Dorsolateral prefrontal cortex (tissue), 122 donors: ENCODE measurements at places on chromosomes 3 and 15.

DNA sequence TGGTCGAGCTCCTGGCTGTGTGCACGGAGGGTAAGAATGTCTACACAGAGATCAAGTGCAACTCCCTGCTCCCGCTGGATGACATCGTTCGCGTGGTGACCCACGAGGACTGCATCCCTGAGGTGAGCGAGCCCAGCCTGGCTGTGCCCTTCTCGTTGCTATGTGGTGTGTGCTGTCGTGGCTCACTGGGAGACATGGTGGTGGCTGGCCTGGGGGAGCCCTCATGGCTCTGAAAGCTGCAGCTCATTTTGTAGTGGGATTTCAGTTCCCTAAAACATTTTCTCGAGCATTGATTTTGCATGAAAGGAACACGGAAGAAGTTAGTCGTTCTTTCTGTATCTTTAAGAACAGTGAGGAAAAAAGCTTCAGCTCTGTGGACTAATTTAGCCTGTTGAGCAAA is 200.5 kb downstream of the ITPR1 start:
- DNase-seq: no peak

DNA sequence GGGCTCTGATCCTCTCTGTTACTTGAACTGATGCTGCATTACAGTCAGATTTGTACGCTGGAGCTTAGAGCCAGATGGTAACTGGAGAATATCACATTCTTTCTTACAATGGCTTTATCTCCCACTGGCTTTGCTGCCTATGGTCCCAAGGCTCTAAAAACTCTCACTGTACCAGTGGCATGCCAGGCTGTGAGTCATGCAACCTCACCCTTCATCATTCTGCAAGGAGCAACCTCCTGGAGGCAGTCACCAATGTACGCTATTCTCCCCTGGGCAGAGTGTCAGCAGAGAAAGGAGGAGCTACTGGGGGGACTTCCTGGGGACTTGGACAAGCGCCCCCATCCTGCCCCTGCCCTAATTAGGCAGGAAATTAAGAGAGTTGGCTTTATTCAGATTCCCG is 97.9 kb upstream of the EIF1B start:
- no peak for DNase-seq

- DNase-seq: no peak
These were observed 21.5 kb downstream of the MRPS25 start for GRCh38 chr3:15043408-15044171.

DNA sequence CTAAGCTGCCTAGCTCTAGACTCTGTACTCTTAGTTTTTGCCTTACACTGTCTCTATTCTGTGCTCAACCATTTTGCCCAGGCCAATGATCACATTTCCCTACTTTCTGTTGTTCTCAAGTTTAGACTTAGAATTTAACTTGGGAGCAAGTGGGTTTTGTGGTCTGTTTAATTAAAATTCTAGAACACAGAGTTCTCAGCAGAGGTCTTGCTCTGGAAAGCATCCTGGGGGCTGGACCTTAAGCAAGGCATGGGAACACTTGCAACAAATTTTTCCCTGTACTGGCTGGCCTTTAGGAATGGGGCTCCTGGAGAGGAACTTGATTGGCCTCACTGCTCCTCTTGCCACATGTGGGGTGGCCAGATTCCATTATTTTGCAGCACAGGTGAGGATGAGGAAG is 236.3 kb upstream of the LRTM1 start:
- no peak for DNase-seq

- no peak for DNase-seq
These were observed 793.8 kb downstream of the TBL1XR1 start for GRCh38 chr3:176403531-176403930.

DNA sequence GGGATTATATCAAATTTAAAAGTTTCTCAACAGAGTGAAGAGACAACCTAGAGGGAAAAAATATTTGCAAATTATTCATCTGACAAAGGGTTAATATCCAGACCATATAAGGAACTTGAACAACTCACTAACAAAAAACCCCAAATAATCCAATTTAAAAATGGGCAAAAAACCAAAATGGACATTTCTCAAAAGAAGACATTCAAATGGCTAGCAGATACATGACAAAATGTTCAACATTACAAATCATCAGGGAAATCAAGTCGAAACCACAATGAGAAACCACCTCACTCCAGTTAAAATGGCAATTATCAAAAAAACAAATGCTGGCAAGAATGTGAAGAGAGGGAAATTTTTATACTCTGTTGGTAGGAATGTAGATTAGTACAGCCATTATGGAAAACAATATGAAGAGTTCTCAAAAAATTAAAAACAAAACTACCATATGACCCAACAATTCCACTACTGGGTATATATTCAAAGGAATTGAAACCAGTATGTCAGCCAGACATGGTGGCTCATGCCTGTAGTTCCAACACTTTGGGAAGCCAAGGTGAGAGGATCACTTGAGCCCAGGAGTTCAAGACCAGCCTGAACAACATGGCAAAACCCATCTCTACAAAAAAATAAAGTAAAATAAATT is 88.5 kb downstream of the CSNK1G1 start:
- DNase-seq: no peak

DNA sequence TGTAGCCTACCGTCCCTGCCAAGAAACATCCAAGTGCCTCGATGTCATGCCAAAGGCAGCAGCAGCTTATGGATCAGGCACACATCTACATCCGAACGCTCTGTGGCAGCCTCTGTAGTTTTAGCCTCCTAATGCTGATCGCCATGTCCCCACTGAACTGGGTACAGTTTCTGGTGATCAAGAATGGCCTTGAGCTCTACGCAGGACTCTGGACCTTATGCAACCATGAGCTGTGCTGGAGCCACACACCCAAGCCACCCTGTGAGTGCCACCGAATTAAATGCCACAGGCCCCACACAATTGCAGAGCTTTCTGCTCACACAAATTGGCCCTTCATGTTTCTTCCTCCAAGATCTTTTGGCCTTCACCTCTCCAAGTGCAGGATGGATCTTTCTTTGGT is 543 bp downstream of the TMEM202 start:
- no peak for DNase-seq

DNA sequence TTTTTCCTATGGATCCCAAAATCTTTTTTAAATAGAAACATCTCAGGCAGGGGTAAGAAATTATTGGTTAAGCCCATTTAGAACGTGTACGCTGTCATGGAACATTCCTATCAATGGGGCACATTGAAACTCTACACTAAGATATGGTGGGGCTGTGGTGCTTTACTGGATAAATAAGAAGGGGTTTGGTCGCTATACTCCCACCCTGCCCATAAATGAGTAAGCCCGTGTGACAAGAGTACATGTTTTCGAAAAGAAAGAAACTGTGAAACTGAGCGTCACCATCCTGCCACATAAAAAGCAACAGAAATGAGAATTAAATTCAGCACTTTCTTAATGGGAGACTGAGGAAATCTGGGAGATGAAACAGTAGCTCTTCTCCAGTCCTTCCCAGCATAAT is 929.7 kb upstream of the CFAP20DC start:
- no peak for DNase-seq

- DNase-seq: no peak
These were observed 26.7 kb downstream of the KCNMB2 start for GRCh38 chr3:178562947-178563232.

DNA sequence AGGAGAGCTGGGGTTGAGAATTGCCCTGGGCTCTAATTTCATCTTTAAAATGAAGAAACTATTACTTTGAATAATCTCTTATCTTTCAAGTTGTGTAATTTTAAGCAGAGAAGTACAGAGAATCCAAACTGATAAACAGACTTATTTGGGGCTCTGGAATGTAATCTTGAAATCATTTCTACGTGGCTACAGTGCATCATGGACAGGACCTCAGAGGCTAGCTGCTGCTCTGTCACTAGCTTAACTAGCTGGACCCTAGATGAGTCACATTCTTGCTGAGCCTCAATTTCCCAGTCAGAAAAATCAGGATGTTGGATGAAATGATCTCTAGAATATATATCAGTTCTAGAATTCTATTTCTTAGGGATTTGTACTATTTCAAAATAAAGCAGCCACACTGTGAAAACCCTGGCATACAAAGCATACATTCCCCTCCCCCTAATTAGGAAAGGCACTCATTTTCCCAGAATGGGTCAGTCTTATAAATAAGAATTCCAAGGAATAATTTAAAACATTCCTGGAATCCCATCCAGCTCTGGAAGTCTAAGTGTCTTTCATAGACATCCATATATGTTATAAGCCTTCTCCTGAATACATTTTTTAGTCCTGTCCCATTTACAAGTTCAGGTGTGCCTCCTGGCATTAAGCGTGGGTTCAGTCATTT is 47.2 kb downstream of the RASGRP1 start:
- no peak for DNase-seq

GRCh38 chr3:123096126-123096525 is 29.3 kb downstream of the PDIA5 start:
- no peak for DNase-seq

- DNase-seq: no peak
These were observed 150.8 kb upstream of the BHLHE40 start for GRCh38 chr3:4828279-4829030.

DNA sequence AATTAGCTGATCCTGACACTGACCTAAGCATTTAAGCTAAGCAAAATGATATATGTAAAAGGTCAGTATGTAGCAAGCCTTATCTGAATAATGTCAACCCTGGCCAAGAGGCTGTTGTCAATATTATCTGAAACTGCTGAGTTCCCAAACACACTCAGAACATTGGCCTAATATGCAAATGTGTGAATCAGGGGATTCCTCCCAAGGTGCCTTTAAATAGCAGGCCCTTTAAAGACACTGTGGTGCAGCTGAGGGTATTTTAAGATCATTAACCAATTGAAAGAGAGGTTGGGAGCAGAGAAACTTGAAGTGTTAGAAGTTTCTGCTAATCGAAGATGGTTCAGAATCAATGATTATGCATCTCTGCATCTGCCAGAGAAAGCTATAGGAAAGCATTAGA is 207.0 kb downstream of the NTRK3 start:
- no peak for DNase-seq

GRCh38 chr3:119794971-119795612 is 13.2 kb downstream of the NR1I2 start:
- DNase-seq: no peak

- DNase-seq: no peak
These were observed 203.4 kb upstream of the HES1 start for GRCh38 chr3:193932576-193932975.

DNA sequence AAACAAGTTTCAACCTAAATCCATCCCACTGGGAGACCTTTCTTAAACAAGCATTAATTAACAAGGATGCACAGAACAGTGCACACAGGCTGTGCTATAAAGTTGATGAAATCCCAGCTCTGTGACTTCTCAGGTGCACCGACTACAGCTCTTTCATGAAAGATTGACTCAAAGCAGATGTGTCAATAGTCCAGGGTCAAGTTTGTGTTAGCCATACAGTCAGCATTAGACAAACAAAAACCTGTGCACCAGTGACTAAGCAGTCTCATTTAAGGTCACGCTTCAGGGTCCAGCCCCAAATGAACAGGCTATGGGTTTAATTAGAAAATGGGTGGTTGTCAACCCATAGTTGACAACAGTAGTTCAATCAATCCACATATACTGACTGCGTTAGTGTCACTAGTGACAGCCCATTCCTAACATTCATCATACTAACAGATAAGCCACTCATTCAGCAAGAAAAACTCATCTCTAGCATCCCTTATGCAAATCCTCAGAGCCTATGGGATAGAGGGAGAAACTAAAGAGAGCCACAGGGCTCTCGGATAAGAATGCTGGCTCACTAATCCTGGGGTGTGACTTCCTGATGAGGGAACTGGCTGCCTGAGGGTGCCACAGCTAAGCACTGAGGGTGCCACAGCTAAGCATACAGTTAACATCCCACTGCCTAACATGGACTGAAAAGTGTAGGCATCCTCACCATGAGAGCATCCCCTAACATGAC is 84.1 kb downstream of the WNT5A start:
- DNase-seq: no peak

DNA sequence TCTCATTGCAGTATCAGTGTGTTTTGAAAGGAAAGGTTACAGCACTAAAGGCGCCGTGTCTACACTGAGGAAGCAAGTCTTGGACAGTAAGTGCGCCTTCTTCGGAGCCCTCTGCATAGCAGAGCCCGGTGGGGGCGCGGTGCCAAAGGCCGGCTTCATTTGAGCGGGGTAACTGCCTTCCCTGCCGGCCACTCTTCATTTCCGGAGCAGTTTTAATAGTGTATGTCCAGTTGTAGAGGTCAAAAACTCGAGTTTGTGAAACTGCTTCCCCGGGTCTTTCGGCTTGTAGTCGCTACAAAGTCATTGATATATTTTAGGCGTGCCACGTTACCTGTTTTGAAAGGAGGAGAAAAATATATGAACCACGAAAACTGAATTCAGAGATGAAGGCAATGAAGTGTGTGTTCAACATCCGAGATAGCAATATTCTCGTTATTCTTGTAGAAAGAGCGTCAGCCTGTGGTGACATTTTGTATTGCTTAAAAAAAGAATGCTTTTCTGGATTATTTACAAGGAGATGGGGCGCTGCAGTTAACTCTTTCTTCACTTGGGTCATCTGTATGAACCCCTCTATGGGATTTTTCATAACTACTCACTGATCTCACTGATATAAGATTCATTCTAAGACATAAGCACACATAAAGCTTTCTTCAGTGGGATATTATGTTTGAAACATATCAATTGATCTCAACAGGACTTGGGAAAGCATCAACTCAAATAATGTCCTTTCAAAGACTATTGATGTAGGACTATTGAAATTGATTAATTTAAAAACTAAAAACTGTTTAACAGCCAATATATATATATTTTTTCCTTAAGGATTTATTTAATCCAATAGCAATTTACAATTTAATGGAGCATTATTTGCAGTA is 3.0 kb downstream of the ALCAM start:
- peak; percentile 57 for DNase-seq

DNA sequence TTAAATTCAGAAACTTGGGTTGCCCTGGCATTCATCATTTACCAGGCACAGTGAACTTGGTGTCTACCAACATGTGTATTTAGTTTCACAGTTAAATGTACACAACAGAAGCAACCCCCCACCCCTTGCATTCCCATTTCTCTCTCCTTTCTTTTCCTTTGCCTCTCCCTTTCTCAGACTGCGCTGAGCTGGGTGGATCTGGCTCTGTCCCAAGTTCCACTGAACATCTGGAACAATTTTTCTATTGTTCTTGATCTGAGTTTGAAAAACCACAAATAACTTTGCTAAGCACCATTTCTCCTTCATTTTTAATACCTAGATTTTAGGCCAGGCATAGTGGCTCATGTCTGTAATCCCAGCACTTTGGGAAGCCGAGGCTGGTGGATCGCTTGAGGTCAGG is 242.2 kb downstream of the ABHD5 start:
- DNase-seq: no peak

DNA sequence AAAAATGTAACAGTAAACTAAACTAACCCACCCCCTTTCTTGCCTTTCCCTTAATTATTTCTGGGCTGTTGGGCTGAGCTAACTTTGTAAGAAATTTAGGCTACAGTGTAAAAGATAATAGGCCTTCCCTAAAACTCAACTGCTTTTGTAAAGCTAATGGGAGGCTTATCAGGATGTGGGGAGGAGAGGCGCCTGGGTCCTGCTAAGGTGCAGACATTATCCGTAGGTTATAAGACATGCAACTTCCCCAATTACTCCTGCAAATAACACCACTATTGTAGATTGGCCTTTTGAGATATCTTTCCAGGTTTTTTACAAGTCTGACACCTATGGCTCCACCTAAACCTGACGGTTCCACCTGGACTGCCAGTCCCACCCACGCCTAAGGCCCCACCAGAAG is 88.3 kb downstream of the NPAP1 start:
- DNase-seq: no peak
